Caudate nucleus (tissue), 63 donors: ENCODE measurements at places on chromosomes 12 and 14.

- no peak for DNase-seq
These were observed 339.3 kb downstream of the EGLN3 start for GRCh38 chr14:33611405-33612196.

GRCh38 chr12:103560604-103561101, 26.4 kb upstream of the STAB2 start:
- DNase-seq = no peak

DNA sequence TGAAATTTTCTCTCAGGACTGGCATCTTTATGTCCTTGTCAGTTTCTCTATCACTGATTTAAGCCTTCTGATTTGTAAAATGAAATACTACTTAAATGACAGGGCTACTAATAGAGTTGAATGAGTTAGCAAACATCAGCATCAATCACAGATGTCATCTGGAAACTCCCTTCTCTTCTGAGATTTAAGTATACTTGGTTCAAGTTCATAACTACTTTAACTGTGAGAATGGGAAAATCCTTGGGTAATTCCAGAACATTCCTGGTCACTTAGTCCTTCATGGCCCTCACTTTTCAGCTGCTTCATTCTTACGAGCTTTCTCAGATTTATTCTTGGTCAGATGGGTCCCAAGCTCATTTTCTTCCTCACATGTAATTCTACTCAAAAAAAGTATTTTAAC, 1655.3 kb upstream of the FLRT2 start:
- DNase-seq = no peak

DNA sequence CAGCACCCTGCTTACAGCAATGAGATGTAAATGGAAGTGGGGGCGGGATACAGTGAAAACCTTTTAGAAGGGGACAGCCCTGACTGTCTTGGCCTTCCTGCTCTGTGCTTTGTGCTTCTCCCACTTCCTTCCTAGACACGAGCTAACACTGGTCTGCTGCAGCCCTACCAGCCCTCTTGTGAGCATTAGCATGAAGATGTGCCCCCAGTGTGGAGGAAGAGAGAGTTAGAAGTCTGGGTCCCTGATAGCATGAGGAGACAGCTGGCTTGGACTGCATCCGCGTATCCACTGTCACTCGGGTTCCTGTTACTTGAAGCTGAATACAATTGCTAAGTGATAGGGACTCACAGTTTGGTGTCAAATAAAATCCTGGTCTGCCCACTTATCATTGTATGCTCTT, 248.1 kb upstream of the SOX5 start:
- DNase-seq = no peak

GRCh38 chr14:33711811-33712216, 239.1 kb downstream of the EGLN3 start:
- DNase-seq = no peak

GRCh38 chr12:2179953-2180736, 127.4 kb downstream of the CACNA1C start:
- no peak for DNase-seq

DNA sequence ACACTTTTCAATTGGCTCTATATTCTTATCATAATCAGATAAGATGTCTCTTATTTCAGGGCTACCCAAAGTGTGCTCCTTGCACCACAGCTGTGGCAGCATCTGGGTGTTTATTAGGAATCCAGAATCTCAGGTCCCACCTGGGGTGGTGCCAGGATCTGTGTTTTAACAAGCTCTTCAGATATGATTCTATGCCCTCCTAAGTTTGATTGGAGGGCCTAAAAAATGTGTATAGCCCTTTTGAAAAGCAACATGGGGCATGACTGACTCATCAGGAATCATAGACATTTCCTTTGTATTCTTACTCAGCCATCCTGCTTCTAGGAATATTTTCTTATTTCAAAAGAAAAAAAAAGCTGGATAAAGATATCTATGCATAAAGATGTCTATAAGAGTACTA, 103.1 kb downstream of the HELB start:
- no peak for DNase-seq

DNA sequence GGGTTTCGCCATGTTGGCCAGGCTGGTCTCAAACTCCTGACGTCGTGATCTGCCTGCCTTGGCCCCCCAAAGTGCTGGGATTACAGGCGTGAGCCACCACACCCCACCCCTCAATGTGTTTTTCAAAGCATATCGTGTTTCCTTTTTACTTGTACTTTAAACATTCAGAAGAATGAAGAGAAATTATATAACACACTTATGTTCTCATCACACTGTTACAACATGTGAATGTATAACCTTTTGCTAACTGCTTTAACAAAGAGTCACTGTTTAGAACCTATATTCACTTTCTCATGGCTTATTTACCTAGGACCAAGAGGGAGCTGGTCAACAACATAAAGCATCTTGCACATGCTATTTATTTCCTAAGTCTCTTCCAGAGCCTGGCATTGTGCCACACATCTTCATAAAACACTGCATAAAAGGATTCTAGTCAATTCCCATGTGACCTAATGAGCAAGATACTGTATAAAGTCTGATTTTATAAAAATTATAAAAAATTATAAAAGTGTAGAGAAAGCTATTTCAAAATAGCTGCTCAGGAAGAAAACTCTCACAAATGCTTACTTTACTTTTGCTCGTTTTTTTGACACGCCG, 16.0 kb upstream of the ACTR6 start:
- DNase-seq = no peak

- no peak for DNase-seq
These were observed 2.5 kb upstream of the HOXC9 start for GRCh38 chr12:53997204-53998109.

- DNase-seq = no peak
These were observed 124.2 kb downstream of the NTF3 start for GRCh38 chr12:5556033-5556614.

GRCh38 chr12:88993651-88994050, 358.6 kb downstream of the DUSP6 start:
- no peak for DNase-seq

- no peak for DNase-seq
These were observed 21.2 kb downstream of the STX2 start for GRCh38 chr12:130817804-130818203.

DNA sequence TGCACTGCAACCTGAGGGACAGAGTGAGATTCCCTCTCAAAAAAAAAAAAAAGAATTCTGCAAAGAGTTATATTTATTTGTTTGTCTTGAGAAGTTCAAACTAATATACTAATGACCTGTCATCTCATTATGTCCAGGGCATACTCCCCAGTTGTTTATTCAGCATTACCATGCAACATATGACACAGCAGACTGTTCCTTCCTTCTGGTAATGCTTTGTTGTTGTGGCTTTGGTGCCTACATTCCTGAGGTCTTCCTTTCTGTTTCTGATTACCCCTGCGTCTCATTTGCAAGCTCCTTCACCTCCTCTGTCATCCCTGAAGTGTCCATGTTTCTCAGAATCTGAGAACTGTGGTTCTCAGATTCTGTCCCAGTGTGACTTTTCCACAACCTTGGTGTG, 55.3 kb downstream of the DERA start:
- no peak for DNase-seq

- no peak for DNase-seq
These were observed 31.6 kb downstream of the AK7 start for GRCh38 chr14:96423446-96424108.

DNA sequence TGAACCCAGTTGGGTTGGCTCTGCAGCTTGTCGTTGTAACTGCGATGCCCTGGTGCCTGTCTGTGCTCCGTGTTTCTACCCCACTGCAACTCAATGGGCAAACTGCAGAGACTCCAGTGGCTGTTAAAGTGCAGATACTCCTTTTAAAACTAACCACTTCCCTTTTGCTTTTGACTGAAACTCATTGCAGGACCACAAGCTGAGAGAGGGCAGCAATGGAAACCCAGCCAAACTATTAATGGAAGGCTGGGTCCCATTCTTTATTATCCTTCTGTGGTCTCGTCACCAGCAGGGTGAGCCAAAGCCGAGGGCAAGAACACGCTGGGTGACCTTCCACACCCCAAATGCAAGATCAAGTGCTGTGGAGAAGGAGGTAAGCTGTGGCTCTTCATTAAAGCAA, 910.4 kb downstream of the VRK1 start:
- no peak for DNase-seq

DNA sequence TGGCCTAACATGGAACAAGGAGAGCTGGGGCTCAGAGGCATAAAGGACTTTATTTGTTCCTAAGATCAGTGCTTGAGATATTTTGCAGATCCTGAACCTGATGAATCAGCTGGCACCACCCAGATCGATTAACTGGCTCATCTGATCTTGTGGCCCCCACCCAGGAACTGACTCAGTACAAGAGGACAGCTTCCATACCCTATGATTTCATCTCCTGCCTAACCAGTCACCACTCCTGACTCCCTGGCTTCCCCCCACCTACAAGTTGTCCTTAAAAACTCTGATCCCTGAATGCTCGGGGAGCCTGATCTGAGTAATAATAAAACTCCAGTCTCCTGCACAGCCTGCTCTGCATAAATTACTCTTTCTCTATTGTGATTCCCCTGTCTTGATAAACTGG, 5.1 kb downstream of the C12orf56 start:
- DNase-seq = no peak

GRCh38 chr14:102902523-102903247, 19.8 kb upstream of the AMN start:
- DNase-seq = no peak

DNA sequence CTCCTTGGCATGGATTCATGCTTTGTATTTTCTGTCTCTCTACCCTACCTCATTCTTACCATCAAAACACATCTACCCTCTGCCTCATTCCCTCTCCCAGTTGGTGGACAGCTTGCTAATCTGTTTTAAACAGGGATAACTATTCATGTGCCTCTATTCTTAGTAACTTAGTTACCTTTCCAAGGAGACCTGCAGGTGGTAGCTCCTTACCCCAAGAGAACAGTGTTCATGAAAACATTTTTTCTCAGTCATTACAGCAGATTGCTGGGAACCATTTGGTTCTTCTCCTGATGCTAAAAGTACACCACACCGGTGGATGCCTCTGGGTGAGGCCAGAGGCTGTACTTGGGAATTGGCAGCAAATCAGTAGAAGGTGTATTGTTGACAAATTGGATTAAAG, 73.0 kb downstream of the CMKLR1 start:
- DNase-seq = no peak

- no peak for DNase-seq
These were observed 11.1 kb downstream of the KRT85 start for GRCh38 chr12:52356031-52356761.

- DNase-seq = no peak
These were observed 125.6 kb downstream of the PDE3A start for GRCh38 chr12:20493934-20494333.

DNA sequence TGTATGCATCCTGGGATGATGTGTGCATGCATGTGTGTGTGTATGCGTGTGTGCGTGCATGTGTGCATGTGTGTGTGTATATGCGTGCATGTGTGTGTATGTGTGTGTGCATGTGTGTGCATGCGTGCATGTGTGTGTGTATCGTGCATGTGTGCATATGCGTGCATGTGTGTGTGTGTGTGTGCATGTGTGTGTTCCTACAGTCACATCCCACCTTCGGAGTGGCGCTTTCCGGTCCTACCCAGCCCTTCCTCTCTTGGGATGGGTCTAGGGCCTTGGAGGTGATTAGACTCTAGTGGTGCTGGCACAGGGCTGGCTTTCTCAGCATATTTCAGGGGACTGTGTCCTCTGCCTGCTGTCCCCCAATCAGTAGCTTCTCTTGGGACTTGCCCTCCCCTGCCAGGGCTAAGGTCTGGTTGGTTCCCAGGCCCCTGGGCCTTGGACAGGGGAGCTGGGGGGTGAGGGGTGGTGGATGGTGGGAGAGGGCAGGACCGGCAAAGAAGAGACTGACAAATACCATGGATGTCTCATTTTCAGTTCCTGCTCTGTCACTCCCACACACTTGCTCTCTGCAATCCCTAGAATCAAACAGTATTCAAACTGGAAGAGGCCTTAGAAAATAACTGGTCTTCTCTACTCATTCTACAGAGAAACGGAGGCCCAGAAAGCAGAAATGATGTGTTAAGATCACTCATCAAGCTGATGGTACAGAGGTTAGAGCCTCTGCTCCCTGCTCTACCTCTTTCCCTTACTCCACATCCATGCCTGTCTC, 21.9 kb upstream of the FAIM2 start:
- no peak for DNase-seq

- DNase-seq = no peak
These were observed 219.8 kb downstream of the PTPRO start for GRCh38 chr12:15541996-15542631.

DNA sequence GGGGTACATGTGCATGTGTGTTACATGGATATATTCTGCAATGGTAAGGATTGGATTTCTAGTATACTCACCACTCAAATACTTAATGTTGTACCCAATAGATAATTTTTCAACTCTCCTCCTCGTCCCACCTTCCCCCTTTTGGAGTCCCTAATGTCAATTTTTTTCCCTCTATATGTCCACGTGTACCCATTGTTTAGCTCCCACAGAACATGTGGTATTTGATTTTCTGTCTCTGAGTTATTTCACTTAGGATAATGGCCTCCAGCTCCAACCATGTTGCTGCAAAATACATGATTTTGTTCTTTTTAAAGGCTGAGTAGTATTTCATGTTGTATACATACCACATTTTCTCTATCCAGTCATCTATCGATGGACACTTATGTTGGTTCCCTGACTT, 97.2 kb upstream of the TMTC1 start:
- no peak for DNase-seq

GRCh38 chr12:106999446-106999845, 12.5 kb upstream of the MTERF2 start:
- DNase-seq = peak; percentile 67

DNA sequence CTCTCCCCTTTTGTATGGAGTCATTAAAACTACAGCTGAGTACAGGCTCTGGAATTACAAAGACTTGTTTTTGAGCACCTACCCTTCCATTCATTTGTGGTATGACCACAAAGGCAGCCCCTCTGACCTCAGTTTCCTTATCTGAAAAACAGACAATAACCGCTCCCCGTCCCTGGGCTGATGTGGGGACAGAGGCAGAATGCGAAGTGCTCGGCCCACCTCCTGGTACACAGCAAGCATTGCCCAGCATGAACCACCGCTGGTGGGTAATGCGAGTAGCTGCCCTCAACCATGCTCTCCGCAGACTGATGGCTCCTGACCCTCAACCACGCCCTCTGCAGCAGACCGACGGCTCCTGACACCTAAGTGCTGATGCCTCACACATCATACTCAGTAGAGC, 22.4 kb downstream of the P2RX2 start:
- no peak for DNase-seq

DNA sequence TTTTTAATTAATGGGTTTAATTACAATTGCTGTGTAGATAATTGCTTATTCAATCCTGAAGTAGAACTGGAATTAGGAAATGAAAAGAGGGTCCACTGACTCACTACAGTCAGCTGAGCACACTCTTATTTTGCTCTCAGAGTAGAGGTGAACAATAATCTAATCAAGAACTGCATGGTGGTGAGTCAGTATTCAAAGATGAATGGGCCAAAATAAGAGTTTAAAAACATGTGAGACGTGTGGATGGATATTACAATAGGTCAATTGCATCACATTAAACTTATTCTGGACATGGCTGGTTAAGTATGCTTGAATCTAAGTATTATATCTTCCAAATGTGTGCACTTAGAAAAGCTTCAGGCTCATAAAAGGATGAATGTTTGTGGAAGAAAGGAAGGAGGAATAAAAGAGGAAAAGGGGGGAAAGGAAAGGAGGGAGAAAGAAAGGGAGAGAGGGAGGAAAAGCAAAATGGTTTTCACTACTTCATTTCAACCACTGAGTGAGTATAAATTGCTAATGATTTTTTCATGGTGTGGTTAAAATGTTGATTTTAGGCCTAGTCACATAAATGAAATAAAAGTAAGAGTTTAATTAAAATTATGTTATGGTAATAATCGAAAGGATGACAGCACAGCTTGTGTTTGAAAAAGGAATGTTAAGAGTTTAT, 27.0 kb upstream of the EEA1 start:
- DNase-seq = no peak
